ENCODE measurements at places on chromosomes 3 and 15. TPM values are rescaled to one million over a fixed set of nuclear protein-coding genes. Genes with fewer than 3 reads are reported as not detected.

DNA sequence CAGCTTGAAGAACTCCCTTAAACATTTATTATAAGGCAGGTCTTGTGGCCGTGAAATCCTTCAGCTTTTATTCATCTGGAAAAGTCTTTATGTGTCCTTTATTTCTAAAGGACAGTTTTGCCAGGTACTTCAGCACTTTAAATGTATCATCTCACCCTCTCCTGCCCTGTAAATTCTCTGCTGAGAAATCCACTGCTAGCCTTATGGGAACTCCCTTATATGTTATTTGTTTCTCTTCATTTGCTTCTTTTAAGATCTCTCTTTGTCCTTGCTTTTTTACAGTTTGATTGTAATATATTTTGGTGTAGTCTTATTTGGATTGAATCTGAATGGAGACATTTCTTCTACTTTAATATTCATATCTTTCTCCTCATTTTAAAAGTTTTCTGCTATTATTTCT, 86.7 kb upstream of the RBMS3 start:
- no peak for DNase-seq

CEP152 gene
- polyA plus RNA-seq: 0.87 TPM

GRCh38 chr15:95591886-95592285, 738.6 kb upstream of the NR2F2 start:
- no peak for DNase-seq

RTP1 gene
- not detected for polyA plus RNA-seq

NR2E3 gene
- polyA plus RNA-seq: not detected

DNA sequence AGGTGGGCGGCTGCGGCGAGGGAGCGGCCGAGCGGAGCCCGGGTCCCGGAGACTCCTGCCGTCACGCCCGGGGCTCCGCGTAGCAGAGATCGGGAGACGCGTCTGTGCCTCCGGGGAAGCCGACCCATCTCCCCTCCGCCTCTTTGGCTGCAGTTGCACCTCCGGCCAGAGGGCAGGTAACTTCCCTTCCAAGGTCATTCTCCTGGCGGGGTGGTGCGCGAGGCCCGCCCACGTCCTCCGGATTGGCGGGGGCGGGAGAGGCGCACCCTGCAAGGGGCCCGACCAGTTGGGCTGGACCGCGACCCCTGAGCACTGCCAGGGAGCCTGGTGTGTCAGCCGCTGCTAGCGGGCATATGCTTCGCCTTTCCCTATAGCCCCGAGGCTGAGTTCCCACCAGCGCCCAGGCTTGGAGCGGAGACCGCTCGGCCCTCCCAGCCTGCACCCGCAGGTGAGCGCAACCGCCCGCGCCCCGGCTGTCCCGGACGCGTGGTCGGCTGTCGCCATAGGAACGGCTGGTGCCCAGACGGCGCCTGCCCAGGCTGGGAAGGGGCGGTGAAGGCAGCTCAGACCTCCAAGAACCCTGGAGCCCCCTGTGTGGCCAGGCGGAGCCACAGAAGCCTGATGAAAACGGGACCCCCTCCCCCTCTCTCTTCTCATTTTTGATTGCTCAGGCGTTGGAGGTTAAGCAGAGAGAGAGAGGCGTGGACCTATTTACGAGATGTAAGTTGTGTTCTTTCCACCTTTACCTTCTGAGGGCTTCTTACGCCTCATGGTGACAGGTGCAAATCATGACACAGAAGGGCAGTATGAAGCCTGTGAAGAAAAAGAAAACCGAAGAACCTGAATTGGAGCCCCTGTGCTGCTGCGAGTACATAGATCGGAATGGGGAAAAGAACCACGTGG, 453 bp downstream of the ZDHHC23 start:
- peak; percentile 27 for DNase-seq

CFAP100 gene
- not detected for polyA plus RNA-seq

- DNase-seq: no peak
Observed at GRCh38 chr15:80507131-80507530, 102.9 kb downstream of the ARNT2 start.

DNA sequence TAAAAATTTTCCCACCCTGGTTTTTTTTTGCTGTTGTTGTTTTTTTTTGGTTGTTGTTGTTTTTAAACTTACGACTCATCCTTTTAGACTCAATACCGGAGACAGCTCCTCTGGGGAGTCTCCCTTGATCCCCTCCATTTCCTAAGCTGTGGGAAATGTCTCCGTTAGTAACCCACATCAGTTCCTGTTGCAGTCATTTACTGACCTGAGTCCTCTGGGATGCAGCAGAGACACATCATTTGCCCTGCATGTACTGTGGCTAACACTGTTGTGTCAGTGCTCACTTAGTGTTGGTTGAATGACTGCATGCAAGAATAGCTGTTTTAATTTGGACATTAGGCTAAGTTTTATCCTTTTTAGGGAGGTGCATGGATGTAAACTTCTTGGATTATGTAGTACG, 83.8 kb downstream of the MBNL1 start:
- no peak for DNase-seq

Data from heart right ventricle (tissue), 16 donors.